ENCODE measurements at places on chromosomes 12 and 14.
A peak's percentile ranks its signal among the peaks of the same experiment; 100 is the strongest.

GRCh38 chr14:64502887-64503433, 678 bp downstream of the ZBTB25 start:
- peak; percentile 46 for DNase-seq

DNA sequence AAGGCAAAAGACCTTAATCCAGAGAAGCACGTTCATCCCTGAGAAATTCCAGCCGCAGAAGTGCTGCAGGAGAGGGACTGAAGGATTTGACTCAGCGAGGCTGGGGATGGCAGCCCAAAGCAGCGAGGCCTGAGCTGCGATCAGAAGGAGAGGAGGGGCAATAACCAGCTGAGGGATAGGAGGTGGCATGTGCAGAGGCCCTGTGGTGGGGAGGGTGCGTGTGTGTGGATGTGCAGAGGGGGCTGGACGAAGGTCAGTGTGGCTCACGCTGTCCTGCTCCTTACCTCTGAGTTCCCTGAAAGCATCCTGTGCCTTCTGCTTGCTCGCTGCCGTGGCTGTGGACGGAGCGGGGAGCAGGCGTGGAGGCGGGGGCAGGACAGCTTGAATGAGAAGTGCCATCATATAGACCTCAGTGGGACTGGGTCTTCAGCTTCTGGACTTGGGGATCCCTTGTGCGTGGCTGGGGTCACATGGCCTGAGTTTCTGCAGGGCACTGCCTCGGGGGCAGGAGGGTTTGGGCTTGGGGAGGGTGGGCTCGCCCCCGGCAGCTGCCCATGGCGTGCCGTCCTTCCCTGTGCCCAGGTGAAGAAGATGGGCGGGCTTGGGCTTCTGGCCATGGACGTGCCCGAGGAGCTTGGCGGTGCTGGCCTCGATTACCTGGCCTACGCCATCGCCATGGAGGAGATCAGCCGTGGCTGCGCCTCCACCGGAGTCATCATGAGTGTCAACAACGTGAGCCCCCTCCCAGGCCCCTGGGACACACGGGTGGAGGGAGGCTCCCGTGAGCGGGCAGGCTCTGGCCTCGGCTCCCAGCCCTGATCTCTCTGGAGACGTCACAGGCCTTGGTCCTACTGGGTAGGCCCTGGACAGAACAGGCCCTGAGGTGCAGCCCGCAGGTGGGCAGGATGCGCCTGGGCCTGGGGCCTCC, 11.0 kb downstream of the ACADS start:
- no peak for DNase-seq

DNA sequence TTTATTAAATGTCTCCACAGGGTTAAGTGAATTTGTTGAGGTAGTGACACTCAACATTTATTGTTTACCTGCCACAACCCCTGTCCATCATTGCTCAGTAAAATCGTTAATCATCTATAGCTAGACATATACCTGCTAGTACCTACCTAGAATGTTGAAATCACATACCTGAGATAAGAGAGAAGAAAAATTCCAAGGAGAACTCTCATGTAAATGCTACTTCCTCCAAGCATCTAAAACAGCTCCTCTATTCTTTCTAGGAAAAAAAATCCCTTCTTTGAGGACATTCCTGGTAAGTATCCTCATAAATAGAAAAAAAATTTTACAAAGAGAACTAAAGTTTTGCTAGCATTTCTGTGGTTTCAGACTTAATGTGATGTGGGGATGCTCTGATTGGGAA, 325.1 kb downstream of the DAD1 start:
- DNase-seq, result no peak

- no peak for DNase-seq
Observed at GRCh38 chr14:32698831-32699230, 239.8 kb upstream of the NPAS3 start.

DNA sequence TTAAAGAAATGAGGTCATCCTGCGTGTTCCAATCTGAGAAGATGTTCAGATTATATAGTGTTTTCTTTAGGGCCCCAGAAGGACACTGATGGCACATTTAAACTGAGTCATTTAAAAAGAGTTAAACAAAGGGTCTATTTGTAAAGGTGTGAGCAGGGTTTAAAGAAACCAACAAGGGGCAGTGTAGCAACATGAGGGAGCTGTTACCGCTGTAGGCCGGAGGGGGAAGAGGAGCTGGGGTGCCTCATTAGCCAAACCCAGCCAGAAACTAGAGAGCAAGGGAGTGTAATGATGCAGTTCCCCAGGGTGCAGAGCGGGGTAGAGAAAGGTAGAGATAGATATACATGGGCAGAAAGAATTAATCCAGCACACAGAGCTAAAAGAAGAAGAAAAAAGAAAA, 160.4 kb downstream of the TBX5 start:
- no peak for DNase-seq

- DNase-seq, result no peak
Observed at GRCh38 chr12:100221523-100221922, 20.9 kb downstream of the ACTR6 start.

GRCh38 chr14:68231898-68232297, 412.3 kb downstream of the RAD51B start:
- DNase-seq, result no peak

DNA sequence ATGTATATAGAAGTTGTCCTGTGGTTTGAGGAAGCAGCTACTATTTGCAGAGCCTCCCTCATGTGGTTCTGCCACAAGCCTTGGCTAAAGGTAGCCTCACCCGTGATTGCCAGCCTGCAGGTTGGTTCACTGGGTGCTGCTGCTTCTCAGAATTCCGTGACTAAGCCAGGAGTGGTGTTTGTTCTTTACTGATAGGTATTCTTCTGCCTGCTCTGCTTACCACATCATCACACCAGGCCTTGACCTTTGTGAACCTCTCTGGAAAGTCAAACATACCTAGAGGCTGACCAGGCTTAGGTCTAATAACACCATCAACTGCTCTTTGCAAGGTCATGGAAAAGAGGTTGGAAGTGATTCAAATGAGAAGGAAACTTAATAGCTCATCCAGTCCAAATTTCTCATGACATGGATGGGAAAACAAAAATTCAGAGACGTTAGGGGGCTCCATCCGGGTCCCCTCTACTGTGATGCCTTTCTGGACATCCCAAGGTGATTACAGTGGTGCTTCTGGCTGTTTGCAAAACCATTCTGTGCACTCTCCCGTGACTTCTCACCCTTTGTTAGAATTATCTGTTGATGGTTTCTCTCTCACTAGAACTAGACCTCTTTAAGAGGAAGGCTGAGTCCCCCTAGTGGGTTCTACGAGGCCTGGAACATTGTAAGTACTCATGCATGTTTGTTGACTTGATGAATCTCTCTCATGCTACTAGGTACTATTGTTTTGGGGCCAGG, 8.5 kb upstream of the SOCS2 start:
- DNase-seq, result peak; percentile 21

GRCh38 chr14:39431416-39432178, 636 bp downstream of the FBXO33 start:
- peak; percentile 40 for DNase-seq

DNA sequence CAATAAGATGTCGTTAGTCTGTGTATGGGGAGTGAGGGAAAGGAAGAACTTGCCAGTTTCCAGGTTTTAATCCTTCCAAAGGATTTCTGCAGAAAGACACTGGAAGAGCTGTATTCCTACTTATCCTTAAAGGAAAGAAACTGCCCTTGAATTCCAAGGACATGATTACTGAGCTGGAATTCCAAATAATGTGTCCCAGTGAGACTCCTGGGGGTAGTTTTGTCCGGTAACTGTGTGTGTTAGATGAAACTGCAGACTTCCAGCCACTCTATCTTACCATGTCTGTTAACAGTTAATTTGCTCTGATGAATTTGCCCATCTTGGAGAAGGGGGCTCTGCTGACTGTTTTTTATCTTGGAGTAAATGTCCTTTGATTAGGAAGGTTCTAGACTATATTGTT, 33.0 kb downstream of the CKB start:
- no peak for DNase-seq

DNA sequence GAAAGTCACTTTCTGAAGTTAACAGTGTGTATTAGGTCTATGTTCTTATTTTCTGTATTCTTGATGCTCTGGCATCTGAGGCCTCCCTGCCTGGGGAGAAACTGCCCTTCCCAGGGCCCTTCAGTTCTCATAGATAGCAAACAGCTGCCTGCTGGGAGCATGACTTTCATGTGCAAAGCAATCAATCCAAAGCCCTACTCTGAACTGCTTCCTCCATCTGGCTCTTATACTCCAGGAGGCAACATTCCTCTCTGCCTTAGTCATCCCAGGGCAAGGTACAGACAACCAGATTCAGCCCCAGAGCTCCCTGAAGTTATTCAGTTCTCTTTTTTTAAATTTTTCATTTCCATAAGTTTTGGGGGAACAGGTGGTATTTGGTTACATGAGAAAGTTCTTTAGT, 41.7 kb upstream of the RIN3 start:
- DNase-seq, result peak; percentile 21

GRCh38 chr12:753611-754472, 1.5 kb downstream of the WNK1 start:
- DNase-seq, result peak; percentile 33

DNA sequence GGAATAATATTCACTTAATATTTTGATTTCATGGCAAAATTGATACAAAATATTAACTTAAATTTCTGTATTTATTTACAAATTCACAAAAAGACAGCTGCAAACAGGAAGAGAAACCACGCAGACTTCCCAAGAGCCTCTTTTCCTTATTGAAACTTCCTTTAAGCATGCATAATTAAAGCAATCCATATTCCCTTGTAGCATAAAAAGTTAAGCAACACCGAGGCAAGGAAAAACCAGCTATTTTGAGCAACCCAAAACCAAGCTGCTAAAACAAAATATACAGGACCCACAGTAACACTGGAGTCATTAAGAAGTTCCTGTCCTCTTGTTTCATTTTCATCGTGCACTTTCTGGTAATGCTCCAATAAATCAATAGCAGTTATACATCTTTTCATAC, 58.0 kb downstream of the EEA1 start:
- no peak for DNase-seq

GRCh38 chr14:104332634-104333270, 194.4 kb downstream of the KIF26A start:
- no peak for DNase-seq

All from umbilical cord (tissue), 2 donors.